ENCODE measurements at places on chromosomes 11 and 22.

DNA sequence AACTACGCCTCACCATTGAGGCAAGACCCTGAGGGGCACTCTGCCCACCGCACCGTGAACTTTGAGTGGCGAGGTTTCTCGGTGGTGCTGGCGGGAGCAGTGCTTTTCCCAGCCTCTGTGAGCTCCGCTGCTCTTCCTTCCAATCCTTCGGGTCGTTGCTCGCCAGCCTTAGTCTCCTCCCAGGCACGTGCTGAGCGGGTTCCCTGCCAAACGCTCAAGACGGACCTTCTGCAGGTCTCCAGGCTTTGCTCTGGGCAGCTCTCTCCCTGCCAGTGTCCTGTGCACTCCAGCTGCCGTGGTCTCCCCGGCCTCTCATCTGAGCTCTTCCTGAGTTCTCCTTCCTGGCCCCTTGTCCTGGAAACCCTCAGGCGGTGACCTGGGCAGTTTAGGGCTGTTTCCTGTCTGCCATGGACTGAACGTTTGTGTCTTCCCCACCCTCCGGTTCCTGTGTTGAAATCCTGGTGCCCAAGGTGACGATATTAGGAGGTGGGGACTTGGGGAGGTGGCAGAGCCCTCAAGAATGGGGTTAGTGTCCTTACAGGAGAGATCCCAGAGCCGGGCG lies 11.2 kb upstream of the MUC6 start:
- no peak for DNase-seq

GRCh38 chr11:66547662-66548009 lies 933 bp downstream of the ACTN3 start:
- DNase-seq, result no peak

- DNase-seq, result no peak
These were observed 77.6 kb downstream of the PLEKHA7 start for GRCh38 chr11:16936643-16937042.

- no peak for DNase-seq
These were observed 18.8 kb downstream of the DDX25 start for GRCh38 chr11:125923012-125923579.

- DNase-seq, result no peak
These were observed 38.3 kb upstream of the RAB1B start for GRCh38 chr11:66230156-66230555.

GRCh38 chr22:48309836-48310235 lies 1517.8 kb downstream of the BRD1 start:
- no peak for DNase-seq

DNA sequence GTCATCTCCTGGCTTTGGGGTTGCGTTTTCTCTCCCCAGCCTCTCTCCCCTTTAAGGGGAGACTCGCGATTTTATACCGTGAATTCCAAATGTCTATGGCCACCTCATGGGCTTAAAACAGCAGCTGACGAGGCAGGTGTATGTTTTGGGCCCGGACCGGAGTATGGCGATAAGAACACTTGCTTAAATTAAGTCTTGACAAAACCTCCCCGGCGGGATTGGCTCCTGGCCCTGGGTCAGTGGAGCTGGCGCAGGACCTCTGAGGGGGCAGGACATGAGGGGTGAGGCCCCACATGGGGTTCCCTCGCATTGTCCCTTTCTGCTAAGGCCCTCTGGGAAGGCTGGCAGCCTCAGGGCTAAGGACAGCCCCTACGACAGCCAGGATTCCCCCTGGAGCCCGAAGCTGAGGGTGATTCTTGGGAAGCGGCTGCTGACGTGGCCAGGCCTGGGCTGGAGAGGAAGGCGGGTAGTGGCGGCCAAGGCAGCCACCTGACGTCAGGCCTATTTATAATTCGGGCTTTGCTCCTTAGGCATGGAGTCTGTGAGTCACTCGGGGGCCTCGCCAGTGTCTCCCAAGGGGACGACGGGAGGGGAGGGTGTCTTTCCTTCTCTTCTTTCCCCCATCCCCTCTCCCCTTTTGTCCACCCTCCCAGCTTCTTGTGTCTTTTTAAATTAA lies 12.7 kb downstream of the MYO18B start:
- DNase-seq, result no peak

DNA sequence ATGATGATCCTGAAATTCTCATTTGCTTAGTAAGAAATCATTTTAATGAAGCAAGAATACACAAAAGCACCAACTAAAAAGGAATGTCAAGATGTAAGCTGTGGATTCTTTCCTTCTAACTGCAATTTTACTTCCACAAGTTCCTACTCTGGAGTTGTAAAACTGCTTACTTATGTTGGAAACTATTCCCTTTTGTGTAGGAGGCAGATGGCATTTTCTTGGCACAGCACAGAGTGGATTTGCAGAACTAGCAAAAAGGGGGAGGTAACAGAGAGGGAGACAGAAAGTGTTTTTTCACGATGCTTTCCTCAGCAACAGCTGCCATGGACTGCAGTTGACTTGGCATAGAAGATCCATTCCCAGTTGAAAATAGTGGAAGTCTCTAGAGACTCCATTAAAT lies 1112.0 kb upstream of the RAG2 start:
- no peak for DNase-seq

DNA sequence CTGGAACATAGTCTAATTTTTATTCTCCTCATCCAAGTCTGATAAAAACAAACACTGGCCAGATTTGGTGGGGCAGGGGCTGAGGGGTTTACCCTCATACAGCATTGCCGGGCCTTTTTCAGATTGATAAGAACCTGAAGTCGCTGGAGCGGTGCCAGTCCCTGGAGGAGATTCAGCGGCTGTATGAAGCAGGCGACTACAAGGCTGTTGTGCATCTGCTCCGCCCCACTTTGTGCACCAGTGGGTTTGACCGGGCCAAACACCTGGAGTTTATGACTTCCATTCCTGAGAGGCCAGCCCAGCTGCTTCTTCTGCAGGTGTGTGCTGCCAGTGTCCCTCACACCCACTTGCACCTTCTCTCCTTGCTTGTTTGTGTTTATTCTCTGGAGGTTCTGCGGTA lies 55.8 kb downstream of the CABIN1 start:
- DNase-seq, result no peak
